ENCODE measurements at places on chromosomes 7 and 10.

GRCh38 chr7:48563334-48563733, 361.0 kb upstream of the CDC14C start:
- DNase-seq: no peak

GRCh38 chr10:44723082-44723481, 188.1 kb upstream of the TMEM72 start:
- no peak for DNase-seq

- DNase-seq: no peak
Observed at GRCh38 chr10:101111547-101111946, 19.6 kb upstream of the TLX1 start.

DNA sequence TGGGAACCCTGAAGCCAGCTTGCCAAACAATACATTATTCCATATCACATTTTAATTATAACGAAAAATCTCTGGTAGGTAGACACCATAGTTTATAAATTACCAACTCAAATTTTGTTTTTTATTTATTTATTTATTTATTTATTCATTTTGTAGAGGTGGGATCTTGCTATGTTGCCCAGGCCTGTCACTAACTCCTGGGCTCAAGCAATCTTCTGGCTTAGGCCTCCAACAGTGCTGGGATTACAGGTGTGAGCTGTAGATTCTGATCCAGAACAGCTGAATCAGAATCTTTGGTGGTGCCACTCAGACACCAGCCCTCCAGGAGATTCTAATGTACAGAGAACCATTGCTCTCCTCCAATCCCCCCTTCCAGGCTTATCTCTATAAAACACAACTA, 1.7 kb downstream of the PON2 start:
- no peak for DNase-seq

DNA sequence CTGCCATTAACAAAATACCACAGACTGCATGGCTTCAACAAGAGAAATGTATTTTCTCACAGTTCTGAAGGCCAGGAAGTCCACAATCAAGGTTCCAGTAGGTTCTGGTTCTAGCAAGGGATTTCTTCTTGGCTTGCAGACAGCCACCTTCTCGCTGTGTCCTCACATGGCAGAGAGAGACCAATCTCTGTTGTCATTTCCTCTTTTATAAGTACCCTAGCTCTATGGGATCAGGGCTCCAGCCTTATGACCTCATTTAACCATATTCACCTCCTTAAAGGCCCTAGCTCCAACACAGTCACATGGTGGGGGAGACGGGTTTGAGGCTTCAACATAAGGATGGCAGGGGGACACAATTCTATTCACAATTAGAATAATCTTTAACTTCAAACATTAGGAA, 23.6 kb downstream of the ABI1 start:
- DNase-seq: no peak

DNA sequence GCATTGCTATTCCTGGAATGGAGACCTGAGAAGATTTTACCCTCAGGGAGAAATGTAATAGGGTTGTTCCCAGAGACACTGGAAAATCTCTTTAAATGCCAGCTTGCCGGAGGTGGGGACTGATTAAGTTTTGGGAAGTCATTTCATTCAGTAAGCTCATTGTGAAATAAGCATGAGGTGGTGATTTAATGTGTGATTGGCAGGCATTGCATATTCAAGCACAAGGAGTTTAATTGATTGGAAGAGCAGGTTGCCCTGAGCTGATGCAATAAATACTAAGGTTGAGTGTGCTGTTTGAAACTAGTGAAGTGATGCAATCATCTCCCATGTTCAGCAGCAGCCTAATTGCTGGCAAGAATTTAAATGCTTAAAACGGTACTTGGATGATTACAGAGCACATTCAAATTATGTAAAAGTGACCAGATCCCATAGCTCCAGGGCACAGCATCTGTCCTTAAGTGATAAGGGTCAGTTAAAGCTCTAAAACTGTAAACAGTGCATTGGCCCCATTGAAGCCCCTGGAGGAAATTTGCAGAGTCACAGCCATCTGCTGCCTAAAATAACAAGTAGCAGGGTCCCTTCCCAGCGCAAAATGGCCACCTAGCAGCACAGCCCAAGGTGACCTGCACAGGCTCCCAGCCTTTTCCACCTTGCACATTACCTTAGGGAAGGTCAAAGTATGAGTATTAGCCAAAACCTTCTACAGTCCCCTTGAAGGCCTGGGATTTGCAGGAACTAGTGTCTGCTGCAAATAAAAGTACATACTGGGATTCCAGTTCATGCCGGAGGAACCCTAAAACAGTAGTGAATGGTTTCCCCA, 92.1 kb downstream of the CCDC71L start:
- DNase-seq: peak; percentile 7

GRCh38 chr7:121262221-121262620, 66.6 kb upstream of the WNT16 start:
- no peak for DNase-seq

- no peak for DNase-seq
Observed at GRCh38 chr7:22551768-22552513, 52.0 kb upstream of the STEAP1B start.

GRCh38 chr7:95690367-95690947, 81.9 kb upstream of the DYNC1I1 start:
- peak; percentile 60 for DNase-seq

DNA sequence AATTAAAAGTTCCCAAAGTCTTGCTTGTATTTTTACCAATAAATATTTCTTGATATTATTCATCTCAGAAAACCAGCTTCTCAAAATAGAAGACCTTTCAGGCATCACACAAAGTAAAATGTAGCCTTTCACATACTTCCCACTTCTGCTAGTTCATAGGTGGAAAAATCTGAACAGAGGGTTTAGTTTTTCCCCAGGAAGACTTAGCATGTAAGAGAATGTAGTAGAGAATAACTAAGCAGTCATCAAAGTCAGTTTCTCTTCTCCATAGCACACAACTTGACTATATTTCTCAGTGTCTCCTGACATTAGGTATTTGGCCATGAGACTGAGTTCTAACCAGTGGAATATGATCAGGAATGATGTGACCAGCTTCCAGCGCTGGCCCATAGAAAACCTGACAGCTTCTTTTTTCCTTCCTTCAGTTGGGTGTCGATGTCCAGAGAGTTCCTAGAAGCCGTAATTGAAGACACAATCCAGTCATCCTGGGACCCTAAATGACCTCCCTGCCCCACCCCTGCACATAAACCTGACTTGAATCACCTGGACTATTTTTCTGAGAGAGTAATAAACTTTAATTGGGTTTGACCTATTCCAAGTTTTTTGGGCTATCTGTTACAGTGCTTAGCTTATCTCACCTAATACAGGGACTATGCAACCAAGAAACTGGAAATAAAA, 67.5 kb upstream of the WNT16 start:
- no peak for DNase-seq

DNA sequence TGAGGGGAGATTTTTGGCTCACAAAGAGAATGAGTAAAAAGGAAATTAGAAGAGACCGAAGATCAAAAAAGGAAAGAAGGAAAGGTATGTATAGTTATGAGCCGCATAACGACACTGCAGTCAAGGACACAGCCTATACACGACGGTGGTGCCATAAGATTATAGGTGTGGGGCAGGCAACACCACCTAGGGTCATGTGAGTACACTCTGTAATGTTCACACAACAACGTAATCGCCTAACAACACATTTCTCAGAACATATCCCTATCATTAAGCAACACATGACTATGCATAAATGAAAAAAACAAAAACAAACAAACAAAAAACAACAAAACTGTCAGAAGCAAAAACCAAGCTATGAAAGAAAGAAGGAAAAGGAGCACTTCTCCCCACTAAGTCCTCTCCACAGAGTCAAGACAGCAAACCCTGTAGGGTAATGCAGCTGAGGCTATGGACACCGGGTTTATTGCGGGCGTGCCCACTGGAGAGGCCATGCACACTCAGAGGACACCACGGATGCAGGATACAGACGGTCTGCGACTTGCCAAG, 45.1 kb downstream of the PIP4K2A start:
- no peak for DNase-seq

- no peak for DNase-seq
Observed at GRCh38 chr7:1005303-1005702, 22.3 kb downstream of the CYP2W1 start.

DNA sequence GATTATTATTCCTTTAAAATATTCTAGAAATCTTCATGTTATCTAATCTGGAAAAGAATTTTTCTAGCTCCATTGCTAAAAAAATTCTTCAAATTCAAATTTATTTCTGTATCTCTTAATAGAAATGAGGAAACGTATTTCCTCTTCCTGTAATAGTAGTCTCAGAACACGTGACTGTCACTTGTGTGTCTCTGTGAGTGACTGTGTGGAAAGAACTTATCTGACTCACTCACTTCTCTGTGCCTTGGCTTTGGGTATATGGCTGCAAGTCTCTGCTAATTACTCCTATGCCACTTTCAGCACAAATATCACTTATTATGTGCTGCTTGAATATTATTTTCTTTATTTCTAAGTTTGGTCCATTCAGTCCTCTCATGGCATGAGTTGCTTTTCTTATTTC, 132.7 kb downstream of the CNTNAP2 start:
- DNase-seq: no peak

DNA sequence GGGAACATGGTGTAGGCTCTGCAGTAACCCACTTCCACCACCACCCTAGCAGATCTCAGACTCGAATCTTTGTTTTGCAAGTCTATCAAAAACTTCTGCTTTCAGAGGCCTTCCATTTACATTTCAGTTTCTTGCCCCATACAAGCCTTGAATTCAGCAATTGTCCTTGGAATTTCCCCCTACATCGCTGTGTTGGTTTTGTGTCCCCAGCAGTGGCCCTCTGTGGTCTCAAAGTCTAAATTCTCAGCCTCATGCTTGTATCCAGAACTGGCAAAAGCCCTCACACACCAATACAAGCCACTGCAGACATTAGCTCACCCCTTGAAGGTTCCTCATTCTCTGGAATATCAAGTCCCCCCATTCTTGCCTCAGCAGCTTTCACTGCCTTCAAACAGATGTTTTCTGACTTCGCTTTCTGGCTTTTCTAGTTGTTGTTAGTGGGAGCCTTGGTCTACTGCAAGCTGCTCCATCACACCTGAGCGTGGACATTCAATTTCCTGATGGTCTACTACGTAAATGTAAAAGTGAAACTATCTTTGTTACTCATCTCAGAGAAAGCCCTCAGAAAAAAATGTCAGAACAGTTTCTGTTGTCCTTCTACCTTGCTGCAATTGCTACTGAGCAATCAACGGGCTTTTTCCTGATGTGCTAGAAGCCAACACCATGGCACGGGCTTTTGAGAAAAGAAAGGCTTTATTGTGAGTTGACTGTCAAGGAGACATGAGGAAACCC, 1.8 kb upstream of the NUB1 start:
- no peak for DNase-seq

DNA sequence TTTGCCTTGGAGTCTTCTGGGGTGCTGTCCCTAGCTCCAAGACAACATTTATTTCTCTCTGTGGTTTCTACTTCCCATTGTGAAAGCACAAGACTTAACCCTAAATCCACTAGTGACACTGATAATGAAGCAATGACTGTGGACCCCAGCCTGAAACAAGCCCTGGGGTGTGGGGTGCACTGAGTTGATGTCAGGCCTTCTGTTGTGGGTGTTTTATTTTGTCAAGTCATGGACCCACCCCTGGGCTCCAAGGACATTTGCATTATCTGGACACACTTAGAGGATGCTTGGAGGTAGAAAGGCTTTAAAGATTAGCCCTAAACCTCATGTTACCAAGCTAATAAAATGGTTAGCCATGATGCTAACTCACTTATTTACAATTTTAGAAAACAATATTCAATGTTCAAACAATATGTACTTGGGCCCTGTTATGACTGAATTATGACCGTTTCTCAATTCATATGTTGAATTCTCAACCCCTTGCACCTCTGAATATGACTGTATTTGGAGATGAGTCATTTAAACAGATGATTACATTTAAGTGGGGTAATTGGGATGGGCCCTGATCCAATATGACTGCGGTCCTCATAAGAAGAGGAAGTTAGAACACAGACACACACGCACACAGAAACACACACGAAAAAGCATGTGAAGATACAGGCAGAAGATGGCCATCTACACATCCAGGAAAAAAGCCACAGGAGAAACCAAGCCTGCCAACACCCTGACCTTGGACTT, 137.2 kb upstream of the IGFBP3 start:
- DNase-seq: no peak

DNA sequence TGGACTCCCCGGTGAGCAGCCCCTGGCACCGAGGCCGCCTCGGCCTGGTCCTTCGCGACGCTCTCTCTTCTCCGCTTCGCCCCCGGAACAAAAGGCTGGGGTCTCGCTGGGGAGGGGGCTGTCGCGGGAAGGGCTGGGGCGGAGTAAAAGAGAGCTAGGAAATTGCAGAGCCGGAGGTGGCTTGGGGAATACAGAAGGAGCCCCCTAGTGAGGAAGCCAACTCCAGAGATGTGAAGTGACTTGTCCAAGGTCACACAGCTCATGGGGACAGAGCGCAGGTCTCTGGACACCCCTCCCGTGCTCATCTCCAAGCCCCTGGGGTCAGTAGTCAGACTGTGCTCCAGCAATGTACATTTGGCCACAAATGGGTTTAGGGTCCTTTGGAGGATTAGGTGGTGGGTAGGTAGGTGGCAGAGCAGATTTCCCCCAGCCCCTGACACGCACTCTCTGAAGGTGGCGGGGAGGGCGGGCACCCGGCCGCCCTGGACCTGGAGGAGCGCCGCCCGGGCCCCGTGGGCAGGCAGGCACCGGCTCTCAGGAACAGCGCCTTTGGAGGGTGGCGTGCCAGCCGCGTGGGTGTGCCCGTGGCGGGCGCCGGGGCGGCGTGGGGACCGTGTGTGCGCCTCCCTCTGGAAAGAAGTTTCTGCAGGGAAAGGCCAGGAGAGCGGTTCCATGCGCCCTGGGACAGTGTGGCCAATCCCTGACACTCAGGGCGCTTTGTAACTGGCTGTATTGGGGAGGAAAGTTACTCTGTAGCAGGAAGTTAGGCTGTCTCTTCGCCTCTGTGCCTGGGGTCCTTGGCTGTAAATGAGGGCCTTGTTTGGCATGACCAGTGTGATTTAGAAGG, 910 bp downstream of the WIPF3 start:
- no peak for DNase-seq

- no peak for DNase-seq
Observed at GRCh38 chr7:47937711-47938573, 10.3 kb downstream of the PKD1L1 start.

- no peak for DNase-seq
Observed at GRCh38 chr10:95788830-95789229, 32.9 kb downstream of the ENTPD1 start.

DNA sequence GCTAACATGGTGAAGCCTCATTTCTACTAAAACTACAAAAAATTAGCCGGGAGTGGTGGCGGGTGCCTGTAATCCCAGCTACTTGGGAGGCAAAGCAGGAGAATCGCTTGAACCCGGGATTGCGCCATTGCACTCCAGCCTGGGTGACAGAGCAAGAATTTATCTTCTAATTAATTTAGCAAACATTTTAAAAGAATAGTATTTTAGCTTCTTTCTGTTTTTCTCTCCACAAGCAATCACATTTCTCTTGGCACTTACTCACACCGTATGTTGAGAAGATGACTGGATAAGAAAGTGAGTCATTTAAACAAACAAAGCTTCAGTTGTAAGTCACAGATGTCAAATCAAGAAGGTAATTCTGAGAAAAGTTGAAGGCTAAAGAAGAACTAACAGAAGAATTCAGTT, 264.0 kb downstream of the ARL4A start:
- no peak for DNase-seq
